Stimulated activated CD4-positive, alpha-beta T cell treated with anti-CD3 and anti-CD28 coated beads, Interleukin-1b, Interleukin-23, amount 100 ng/mL, for 4 hours (primary cell): ENCODE measurements at places on chromosomes 7 and 10.

GRCh38 chr10:80371467-80371866 lies 14.9 kb downstream of the DYDC2 start:
- no peak for DNase-seq

DNA sequence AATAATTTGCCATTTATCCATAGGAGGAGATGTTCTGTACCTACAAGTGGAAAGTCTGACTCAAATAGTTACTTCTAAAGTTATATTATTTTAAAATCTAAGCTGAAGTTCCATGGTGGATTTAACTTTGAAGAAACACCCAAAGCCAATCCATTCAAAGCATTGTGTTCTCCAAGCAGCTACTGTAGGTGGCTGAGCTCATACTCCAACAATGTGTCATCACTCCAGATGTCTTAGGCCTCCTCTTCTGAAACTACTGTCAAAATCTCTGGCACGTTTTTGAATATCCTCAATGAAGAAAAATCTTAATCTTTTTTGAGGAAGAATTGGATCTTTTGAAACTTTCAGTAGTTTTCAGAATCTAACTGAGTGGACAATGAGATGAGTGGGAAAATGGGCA lies 169.1 kb downstream of the PTEN start:
- no peak for DNase-seq

DNA sequence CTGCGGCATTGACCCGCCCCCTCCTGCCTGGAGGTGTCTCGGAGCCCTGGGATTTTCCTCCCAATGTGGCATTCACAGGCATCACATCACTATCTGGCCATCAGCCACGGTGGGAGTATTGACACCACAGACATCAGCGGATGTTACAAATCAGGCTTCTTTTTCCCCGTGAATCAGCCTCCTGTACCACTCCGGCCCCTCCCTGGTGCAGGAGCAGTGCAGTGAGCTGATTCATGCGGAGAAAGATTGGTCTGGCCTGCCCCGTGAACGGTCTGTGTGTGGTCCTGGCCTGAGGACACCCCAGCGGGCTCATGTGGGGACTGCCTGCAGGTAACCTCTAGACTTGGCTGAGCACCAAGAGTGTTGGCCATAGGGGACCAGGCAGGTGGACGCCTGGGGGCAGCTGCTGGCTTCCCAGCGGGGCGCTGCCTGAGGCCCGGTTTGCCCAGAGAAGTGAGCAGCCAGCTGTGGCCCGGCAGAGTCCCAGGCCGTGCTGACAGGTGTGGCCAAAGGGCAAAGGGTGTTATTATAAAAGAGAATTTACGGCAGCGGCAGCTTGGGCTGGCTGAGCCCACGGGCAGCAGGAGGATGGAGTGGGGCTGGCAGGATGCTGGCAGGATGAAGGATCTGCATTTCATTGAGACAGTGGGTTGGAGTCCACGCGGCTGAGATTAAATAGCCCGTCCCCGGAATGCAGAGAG lies 32.1 kb upstream of the GNA12 start:
- DNase-seq: no peak

- no peak for DNase-seq
These were observed 1.7 kb upstream of the TMEM213 start for GRCh38 chr7:138796038-138796615.

- DNase-seq: no peak
These were observed 207.3 kb upstream of the ADO start for GRCh38 chr10:62597226-62597625.

GRCh38 chr7:27889800-27890199 lies 149.8 kb downstream of the TAX1BP1 start:
- DNase-seq: no peak

- DNase-seq: no peak
These were observed 52.3 kb upstream of the MYL10 start for GRCh38 chr7:101681170-101682007.

DNA sequence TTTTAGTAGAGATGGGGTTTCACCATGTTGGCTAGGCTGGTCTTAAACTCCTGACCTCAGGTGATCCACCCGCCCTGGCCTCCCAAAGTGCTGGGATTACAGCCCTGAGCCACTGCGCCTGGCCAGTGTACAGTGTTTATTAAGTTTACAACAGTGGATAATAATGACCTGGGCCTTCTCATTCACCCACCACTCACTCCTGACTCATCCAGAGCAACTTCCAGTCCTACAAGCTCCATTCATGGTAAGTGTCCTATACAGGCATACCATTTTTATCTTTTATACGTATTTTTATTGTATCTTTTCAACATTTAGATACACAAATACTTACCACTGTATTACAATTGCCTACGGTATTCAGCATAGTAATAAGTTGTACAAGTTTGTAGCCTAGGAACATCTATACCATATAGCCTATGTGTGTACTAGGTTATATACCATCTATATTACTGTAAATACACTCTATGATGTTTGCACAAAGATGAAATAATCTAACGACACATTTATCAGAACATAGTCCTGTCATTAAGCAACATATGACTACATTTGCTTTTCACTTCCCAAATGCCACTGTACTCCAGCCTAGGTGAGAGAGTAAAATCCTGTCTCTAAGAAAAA lies 17.1 kb downstream of the HOXA1 start:
- DNase-seq: no peak

DNA sequence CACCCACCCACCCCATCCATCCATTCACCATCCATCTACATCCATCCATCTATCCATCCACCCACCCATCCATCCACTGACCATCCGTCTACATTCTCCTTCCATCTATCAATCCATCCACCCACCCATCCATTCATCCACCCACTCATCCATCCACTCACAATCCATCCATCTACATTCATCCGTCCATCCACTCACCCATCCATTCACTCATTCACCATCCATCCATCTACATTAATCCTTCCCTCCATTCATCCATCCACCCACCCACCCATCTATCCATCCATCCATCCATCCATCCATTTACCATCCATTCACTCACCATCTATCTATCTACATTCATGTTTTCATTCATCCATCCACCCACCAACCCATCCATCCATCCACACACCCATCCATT lies 292.5 kb downstream of the ADARB2 start:
- no peak for DNase-seq

GRCh38 chr7:98565103-98565502 lies 52.0 kb upstream of the NPTX2 start:
- DNase-seq: no peak

DNA sequence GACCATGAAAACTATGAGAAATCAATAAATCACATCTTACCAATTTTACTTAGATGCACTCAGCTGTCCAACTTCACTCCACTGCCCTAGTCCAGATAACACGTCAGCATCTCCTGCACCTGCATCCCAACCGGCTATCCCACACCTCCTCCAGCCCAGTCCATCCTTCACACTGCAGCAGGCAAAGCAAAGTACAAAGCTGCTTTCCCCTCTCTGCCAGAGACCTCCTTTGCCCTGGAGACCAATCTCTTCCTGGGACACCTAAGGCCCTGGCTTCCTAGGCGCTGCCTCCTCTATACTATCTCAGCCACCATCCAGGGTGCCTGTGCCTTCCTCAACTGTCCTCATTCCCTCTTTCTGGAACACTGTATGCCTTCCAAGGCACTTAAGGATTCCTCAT lies 90.3 kb upstream of the DDC start:
- DNase-seq: no peak

GRCh38 chr10:71357792-71358265 lies 38.8 kb downstream of the SLC29A3 start:
- no peak for DNase-seq

DNA sequence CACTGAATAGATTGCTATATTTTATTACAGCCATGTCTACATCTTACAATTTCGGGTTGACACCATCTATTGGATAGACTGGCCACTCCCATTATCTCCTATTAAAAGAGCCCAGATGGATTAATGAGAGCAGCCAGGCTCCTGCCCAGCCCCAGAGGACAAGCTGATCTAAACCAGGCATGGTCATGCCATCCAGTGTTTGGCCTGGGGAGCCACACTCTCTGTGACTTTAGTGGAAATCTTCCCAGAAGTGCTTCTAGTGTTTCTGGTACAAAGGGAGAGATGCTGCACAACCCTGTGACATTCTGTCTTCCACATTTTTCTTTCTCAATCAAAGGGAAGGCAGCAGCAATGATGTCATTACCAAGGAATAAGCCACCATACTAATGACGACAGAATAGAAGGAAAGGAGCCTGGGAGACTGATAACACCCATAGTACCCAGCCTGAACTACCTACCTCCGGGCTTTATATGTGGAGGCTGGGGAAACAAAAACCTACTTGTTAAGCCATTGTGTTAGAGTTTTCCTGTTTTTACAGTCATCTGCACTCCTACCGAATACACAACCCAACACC lies 5.0 kb downstream of the NEBL start:
- no peak for DNase-seq

- no peak for DNase-seq
These were observed 55.5 kb upstream of the FAM171A1 start for GRCh38 chr10:15426558-15426957.

DNA sequence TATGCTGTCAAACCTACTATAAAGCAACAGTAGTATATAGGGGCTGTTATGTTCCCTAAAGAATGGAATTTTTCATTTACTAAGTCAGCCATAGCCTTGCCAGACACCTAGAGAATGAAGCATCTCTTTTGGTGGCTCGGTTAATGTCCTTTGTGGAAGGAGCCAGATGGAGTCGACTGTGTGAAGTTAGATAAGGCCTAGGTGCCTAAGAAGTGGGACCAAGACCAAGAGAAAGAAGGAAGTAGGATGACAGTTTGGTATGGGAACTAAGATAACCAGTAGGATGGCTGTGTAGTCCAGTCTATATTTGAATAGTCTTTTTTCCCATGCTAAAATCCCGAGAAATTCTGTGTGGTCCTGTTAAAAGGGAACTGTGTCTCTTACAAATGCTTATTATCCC lies 62.2 kb downstream of the REEP3 start:
- no peak for DNase-seq

- no peak for DNase-seq
These were observed 65.5 kb downstream of the BPGM start for GRCh38 chr7:134712196-134712595.

GRCh38 chr10:59854571-59854970 lies 51.8 kb downstream of the CCDC6 start:
- DNase-seq: no peak

DNA sequence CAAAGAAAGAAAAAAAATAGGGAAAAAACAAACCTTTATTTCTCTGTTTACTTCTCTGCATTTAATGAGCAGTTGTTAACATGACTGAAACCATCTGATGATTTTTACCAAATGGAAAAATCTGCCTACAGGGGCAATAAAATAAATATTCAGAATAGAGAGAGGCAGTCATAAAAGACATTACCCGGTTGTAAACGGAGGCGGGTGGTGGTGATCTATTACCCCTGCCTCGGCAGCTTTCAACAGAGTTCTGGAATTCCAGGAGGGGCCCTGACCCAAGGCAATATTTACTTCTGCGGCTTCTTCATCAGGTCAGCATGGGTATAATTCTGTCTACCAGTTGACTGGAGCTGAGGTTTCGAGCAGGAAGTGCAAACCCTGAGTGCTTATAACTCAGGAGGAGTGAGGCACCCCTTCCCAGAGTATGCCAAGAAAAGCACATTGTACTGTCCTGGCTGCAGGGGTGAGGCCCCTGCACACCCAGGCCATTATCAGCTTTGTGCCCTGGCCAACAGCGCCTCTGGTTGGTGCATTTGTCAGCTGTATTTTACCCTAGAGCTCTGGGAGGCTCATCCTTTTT lies 8.2 kb upstream of the CXCL12 start:
- DNase-seq: no peak

GRCh38 chr10:90930971-90931871 lies 10.3 kb upstream of the ANKRD1 start:
- DNase-seq: no peak

GRCh38 chr10:113058523-113059370 lies 108.7 kb downstream of the TCF7L2 start:
- DNase-seq: no peak
